ENCODE measurements at places on chromosomes 7 and 10.

DNA sequence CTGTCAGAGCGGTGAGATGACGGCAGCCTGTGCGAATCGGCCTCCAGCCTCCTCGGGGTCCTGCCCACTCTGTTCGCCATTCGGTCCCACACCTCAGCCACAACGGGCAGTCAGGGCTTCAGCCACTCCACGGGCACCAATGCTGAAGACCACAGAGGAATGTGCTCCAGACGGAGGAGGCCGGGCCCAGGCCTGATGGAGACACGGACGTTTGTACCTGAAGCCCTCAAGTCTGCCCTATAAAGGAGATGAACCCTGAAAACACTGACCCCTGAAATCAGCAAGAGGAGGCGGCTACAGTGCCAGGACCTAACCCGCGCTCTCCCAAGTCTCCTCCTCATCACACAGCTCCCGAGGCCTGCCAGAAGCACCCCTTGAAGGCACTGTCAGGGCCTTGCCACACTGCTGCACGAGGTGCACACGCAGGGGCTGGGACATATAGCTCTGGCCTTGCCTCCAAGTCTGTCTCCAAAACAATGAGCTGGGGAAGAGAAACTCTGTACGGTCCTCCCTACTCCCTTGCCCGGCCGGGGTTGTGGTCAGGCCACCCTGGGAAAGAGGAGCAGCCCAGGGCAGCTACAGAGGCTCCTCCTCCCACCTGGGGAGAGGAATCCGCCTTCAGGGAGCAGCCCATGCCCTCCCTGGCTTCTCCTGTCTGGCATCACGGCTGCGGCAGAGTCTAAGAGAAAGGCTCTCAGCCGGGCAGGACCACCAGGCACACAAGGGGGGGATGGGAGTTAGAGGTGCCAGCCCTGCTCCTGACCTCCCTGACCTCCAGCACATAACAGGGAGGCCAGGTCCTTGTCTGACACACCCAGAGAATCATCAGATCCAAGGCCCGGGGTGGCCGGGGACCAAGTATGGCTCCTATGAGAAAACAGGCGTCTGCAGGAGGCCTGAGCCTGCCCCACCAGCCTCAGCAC is 310.1 kb downstream of the PTPRN2 start:
- no peak for DNase-seq

- no peak for DNase-seq
Measured at GRCh38 chr7:20787660-20788419, 1.2 kb upstream of the SP8 start.

- no peak for DNase-seq
Measured at GRCh38 chr10:78292982-78293865, 259.6 kb downstream of the RPS24 start.

DNA sequence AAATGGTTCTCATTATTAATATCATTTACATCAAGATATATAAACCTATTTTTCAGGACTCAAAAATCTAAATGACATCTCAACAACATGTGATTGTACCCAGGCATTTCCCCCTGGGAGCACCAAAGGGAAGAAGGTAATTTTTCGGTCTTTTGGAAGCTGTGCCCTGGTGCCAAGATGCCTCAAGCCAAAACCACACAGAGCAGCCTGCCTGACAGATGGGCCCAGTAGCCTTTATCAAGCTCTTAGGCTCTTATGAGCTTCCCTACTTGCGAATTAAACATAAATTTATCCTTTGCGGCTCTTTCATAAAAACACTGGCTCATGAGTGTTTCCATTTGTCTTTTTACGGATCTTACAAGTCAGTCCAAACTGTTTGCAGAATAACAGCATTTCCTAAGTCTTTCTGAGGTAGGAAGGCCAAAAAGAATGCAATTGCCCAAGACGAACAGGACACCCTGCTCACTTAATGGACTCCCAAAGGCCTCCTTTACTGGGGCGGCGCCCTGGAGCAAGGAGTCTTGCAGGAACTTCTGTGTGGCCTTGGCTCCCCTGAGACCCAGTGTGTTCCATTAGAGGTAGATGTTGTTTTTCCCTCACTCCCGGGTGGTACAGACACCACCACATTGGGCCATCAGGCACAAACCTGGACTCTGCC is 4.1 kb upstream of the RASSF4 start:
- no peak for DNase-seq

- DNase-seq = no peak
Measured at GRCh38 chr7:111865430-111865829, 303.1 kb upstream of the IMMP2L start.

DNA sequence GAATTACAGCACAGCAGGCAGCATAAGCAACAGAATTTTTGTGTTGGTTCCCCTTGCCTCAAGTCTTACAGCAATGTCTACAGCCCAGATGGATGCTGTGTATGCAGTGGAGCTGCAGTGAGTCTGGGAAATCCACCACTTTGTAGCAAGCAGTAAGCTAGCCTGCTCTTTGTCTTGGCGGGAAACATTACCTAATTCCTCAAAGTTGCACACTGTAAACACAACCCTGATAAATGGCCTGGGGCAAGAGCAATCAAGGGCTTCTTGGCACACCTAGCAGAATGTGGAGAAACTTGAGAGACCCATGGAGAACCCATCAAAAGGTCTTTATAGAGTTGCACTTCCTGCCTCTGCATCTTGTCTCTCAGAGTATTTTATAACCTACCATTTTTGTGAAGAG is 102.0 kb upstream of the FOXP2 start:
- no peak for DNase-seq

DNA sequence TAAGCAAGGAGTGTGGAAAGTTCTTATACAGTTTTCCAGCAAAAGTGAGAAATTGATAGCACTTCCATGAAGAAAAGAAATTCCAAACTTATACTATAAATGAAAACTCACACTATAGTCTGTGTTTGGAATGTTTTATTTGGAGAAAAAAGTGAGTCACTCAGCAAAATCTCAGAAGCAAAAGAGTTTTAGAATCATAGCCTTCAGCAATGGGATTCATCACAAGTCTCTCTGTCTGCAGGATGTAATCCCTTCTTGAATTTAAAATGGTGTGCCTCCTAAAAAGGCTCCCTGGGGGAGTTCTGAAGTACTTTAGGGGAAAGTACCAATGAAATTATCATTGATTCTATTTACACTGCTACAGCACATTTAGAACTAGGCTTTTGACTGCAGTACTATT is 756.4 kb downstream of the XPNPEP1 start:
- DNase-seq = no peak

DNA sequence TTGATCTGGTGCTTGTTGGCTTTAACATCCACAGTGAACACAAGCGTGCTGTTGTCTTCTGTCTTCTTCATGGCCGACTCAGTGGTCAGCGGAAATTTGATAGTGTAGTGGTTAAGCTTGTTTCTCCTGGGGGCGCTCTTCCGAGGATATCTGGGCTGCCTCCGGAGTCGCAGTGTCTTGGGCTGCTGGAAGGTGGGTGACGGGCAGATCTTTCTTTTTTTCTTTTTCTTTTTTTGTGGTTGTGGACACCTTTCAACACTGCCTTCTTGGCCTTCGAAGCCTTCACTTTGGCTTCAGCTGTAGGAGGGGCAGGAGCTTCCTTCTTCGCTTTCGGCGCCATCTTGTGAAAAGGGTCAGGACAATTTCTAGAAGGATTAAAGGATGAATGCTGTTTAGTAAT is 23.8 kb upstream of the RPA3 start:
- DNase-seq = no peak

GRCh38 chr10:86970982-86971231 is 2.6 kb downstream of the ADIRF start:
- no peak for DNase-seq

DNA sequence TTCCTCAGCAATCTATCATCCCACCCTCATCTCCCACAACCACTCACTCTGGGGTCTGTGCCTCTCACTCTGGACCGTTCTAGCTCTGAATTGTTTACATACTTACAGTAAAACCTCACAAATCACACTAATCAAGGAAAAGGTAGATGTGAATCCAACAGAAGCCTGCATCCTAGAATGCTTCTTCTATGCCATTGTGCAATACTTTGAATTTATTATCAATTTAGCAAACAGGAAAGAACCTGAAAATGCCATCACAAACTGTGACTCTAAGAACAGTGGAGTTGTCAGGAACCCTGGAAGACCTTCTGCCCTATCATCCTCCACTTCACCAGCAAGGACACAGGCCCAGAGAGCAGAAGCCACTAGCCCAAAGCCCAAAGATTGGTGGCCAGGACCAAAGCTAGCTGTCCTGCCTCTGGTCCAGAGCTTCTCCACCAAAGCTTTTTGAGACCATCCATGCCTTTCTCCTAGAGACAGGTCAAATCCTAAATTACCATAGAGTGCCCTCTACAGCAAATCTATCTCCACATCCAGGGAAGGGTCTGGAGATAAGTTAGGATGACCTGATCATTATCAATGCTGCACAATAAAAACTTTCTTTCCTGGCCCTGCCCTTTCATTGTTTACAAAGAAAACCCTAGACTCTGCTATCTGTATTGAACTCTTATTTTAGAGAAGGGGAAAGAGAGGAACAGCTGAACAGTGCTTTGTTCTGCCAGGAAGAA is 2.4 kb downstream of the SORBS1 start:
- no peak for DNase-seq

DNA sequence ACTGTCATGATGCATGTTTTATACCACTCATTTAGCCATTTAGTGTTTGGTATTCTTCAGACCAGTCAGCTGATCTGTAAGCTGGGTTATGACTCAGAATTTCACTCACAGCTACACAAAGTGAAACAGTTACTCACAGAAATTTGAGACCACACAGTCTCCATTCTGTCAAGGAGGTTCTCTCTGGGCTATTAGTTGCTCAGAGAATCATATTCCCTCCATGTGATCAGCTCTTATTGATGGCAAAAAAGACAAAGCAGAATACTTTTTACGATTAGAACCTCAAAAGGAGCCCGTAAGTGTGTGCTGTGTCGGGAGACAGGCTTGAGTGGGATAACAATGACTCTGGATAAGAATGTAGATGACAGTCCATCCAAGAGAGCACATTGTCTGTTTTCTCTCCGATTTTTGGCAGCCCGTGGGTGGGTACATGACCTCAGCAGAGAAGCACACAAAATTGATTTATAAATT is 277.6 kb upstream of the SORCS1 start:
- DNase-seq = no peak

GRCh38 chr7:32102432-32102873 is 32.2 kb upstream of the PDE1C start:
- no peak for DNase-seq

- no peak for DNase-seq
Measured at GRCh38 chr10:132332433-132332754, 401 bp downstream of the LRRC27 start.

- DNase-seq = no peak
Measured at GRCh38 chr10:21889477-21890275, 113.9 kb downstream of the DNAJC1 start.

GRCh38 chr10:96118604-96119450 is 11.3 kb upstream of the ZNF518A start:
- DNase-seq = no peak

GRCh38 chr10:122248356-122249302 is 22.5 kb upstream of the BTBD16 start:
- no peak for DNase-seq

- no peak for DNase-seq
Measured at GRCh38 chr10:113000876-113001598, 51.0 kb downstream of the TCF7L2 start.

GRCh38 chr7:123131961-123132360 is 67.8 kb downstream of the SLC13A1 start:
- DNase-seq = no peak

DNA sequence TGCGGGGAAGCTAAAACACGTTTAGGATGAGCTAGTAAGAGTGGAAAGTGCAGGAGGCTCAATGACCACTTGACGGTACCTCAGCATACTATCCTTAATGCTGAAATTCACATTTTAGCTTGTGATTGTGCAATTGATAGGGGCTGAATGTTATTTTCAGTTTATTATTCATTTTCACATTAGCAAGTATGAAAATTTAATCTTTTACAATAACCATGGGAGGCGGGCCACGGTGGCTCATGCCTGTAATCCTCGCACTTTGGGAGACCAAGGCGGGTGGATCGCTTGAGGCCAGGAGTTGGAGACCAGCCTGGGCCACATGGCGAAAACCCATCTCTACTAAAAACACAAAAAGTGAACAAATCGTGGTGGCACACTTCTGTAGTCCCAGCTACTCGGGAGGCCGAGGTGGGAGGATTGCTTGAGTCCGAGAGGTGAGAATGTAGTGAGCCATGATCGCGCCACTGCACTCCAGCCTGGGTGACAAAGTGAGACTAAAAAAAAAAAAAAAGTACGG is 22.0 kb upstream of the ANLN start:
- no peak for DNase-seq

DNA sequence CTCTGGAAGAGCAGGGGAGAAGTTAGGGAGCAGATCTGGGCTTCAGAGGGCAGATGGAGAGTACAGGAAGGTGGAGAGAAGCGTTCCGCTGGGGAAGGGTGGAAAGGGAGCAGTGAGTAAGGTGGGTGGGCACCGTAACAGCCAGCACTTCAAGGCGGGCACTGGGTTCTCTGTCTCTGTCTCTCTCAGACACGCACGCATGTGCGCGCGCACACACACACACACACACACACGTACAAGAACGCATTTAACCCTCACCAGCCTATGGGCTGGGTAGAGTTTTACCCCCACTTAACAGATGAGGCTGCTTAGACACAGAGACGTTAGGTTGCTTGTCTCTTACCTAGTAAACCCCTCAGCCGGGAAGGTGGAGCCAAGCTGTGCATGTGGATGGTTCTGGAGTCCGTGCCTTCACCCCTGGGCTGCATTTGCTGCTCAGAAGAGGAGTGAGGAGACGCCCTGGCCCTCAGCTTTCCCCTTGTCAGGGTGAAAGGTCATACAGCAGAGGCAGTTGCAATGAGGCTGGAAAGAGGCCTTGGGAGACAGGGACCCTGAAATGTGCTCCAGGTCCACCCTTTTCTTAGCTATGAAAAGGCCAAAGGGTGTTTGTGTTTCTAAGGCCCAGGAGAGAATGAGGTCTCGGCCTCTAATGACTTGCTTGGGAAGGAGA is 16.0 kb downstream of the ADCYAP1R1 start:
- no peak for DNase-seq
